Right atrium auricular region (tissue), 2 donors: ENCODE measurements at places on chromosomes 2 and 18. TPM values are rescaled to one million over a fixed set of nuclear protein-coding genes. Genes with fewer than 3 reads are reported as not detected.

Gene GKN2
- not detected for total RNA-seq

GRCh38 chr2:1658394-1659151 lies 85.7 kb downstream of the PXDN start:
- DNase-seq, result no peak
- H3K27ac ChIP-seq, result no peak overlapping the region
- peaks cover 34% of the 10 kb centered on the region for H3K36me3 ChIP-seq
- no peaks in the 10 kb centered on the region for H3K27me3 ChIP-seq

DNA sequence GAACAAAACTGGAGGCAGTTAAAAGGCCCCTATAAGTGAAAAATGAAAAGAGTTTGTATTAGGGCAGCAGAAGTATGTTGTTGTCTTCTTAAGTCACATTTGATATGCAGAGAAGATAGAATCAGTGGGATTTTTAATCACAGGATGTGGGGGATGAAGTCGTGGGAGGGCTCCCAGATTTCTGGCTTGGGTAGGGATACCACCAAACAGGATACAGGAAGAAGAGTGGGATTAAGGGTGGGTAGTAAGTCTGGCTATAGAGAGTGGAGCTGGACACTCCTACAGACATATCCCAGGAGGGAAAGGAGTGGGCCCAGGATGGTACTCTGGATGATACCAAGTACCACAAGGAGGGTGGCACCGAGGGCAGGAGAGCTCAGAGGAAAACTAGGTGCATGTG lies 99.3 kb downstream of the GAREM1 start:
- H3K27ac ChIP-seq, result no peak overlapping the region
- no peak for DNase-seq
- peaks cover 51% of the 10 kb centered on the region for H3K4me1 ChIP-seq
- H3K36me3 ChIP-seq, result no peaks in the 10 kb centered on the region
- H3K27me3 ChIP-seq, result no peaks in the 10 kb centered on the region

- H3K4me3 ChIP-seq, result no peak overlapping the region
- no peaks in the 10 kb centered on the region for H3K27me3 ChIP-seq
- DNase-seq, result no peak
- no peaks in the 10 kb centered on the region for H3K36me3 ChIP-seq
These were observed 114.2 kb downstream of the SPHKAP start for GRCh38 chr2:228067309-228067708.

DNA sequence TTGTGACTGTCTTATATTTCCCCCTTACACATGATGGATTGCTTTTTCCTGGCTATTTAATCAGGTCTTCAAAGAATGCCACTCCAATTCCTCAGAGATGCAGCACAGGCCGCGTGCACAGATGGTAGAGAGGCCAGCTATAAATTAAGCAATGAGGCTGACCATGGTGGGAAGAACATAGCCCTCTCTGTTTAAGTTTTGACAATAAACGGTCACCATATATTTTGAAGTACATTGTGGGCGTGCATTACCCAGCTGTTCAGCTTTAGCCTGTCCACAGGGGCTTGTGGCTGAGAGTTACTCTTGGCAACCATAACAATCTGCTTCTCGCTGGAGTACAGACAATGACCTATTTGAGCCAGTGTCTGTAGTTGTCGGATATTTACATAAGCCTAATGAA lies 730.8 kb downstream of the DCC start:
- H3K27ac ChIP-seq, result no peak overlapping the region
- no peaks in the 10 kb centered on the region for H3K36me3 ChIP-seq
- no peaks in the 10 kb centered on the region for H3K4me1 ChIP-seq
- H3K27me3 ChIP-seq, result no peaks in the 10 kb centered on the region

- no peak overlapping the region for H3K27ac ChIP-seq
- no peak overlapping the region for H3K4me3 ChIP-seq
- H3K36me3 ChIP-seq, result no peaks in the 10 kb centered on the region
- H3K4me1 ChIP-seq, result no peaks in the 10 kb centered on the region
These were observed 1.0 kb upstream of the RPRM start for GRCh38 chr2:153479573-153479972.

DNA sequence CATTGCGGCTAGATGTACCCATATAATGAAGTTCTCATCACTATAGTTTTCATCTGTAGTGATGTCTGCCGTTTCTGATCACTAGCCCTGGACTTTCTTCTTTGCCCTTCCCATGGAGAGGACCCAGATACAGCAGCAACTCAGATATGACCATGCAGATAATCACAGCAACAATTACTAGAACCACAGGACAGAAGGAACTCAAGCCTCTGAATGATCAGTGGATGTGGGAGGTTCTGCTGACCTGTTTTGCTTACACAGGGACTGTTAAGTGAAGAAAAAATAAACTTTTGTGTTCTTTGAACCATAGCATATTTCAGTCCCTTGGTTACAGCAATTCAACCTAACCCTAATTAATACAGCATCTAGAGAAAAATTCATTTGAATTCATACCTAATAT lies 62.7 kb downstream of the ACVR1 start:
- H3K27me3 ChIP-seq, result no peaks in the 10 kb centered on the region
- H3K4me1 ChIP-seq, result peaks cover 24% of the 10 kb centered on the region
- DNase-seq, result no peak
- no peak overlapping the region for H3K4me3 ChIP-seq

DNA sequence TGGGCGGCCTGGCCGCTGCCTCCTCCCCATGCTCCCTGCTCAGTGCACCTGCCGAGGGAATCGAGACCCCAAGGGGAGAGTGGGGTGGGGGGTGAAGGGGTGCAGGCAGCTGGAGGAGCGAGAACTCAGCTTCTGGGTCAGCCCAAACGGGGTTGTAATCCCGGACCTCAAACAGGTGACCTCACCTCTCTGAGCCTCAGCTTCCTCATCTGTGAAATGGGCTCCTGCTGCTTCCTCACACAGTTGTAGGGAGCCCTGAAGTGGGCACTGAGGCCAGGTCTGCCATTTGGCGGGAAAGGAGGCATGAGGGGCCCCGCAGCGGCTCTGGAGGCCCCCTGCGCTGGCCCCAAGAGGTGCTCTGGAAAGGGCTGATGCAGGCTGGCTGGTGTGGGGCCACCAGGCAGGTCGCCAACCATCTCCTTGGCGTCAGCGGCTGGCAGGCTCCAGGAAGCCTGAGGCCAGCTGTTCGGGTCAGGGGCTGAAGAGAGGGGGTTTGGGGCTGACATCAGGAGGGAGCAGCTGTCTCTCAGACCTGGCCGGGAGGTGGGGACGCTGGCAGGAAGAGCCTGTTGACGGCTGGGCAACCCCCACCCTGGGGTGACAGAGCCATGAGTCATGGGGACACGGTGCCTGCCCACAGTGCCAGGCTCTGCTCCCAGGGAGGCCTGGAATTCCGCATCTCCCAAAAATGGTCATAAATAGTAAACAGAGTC lies 4.9 kb downstream of the KLHL30 start:
- peaks cover 52% of the 10 kb centered on the region for H3K4me1 ChIP-seq
- H3K27ac ChIP-seq, result peak overlapping the region; percentile 89
- H3K4me3 ChIP-seq, result no peak overlapping the region
- DNase-seq, result no peak
- H3K36me3 ChIP-seq, result peaks cover 9% of the 10 kb centered on the region

- no peaks in the 10 kb centered on the region for H3K4me1 ChIP-seq
- no peaks in the 10 kb centered on the region for H3K27me3 ChIP-seq
- H3K27ac ChIP-seq, result no peak overlapping the region
These were observed 61.4 kb upstream of the TWSG1 start for GRCh38 chr18:9273221-9273620.

DNA sequence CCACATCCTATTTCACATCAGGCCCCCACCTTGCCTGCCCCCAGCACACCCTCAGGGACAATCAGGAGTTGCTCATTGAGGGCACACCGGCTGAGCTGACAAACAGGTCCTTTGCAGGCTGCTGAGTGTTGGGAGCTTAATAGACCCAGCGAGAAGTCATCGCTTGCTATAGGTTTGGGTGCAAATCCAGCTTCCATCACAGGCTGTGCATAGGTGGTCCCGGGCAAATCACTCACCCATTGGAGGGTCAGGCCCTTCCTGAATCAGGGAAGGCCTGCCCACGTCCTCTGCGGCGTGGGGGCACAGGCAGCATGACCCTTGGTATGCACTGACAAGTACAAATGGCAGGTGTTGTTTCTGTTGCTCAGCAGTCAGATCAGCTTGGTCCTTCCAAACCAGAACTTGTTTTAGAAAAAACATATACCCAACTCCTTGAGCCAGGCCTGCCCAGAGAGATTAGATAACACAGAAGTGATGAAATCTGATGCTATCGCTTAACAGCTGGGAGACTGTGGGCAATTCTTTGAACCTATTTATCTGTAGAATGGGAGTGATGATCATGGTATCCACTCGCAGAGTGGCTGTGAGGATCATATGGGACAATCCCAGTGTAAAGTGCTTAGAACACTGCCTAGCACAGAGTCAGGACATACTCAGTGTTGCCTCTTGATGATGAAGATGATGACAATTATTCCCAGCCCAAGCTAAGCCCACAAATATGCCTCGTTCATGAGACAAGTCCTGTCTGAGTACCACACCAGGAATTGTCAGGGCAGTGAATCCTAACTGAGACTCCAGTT lies 34.9 kb downstream of the SMAD7 start:
- H3K4me3 ChIP-seq, result no peak overlapping the region
- H3K27me3 ChIP-seq, result no peaks in the 10 kb centered on the region
- peaks cover 22% of the 10 kb centered on the region for H3K4me1 ChIP-seq

GRCh38 chr2:42113452-42113851 lies 55.7 kb upstream of the EML4 start:
- H3K4me1 ChIP-seq, result peaks cover 15% of the 10 kb centered on the region
- no peaks in the 10 kb centered on the region for H3K36me3 ChIP-seq
- DNase-seq, result no peak
- H3K4me3 ChIP-seq, result no peak overlapping the region
- no peaks in the 10 kb centered on the region for H3K27me3 ChIP-seq
